ENCODE measurements at places on chromosomes 6 and 20.
A peak's percentile ranks its signal among the peaks of the same experiment; 100 is the strongest.

- DNase-seq, result no peak
Observed at GRCh38 chr20:18585134-18585533, 2.7 kb upstream of the DTD1 start.

DNA sequence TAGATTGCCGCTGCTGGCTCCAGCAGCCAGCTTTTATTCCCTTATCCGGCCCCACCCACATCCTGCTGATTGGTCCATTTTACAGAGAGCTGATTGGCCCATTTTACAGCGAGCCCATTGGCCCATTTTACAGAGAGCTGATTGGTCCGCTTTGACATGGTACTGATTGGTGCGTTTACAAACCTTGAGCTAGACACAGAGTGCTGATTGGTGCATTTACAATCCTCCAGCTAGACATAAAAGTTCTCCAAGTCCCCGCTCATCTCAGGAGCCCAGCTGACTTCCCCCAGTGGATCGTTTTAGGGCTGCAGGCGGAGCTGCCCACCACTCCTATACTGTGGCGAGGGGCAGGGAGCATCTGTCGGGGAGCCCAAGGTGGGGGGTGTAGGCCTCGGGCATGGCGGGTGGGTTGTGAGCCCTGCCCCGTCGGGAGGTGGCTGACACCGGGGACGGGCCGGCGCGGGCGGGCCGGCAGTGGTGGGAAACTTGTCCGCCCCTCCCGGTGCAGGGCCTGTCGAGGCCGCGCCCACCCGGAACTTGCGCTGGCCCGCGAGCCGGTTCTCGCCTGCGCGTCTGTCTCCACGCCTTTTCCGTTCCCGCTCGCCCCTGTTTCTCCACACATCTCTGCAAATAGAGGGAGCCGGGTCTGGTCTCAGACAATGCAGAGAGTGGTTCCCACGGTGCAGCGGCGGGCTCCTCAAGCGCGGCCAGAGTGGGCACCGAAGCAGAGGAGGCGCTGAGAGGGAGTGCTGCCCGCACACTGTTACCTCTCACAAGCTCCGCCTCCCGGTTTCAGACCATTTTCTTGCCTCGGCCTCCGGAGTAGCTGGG lies 86.1 kb upstream of the STMND1 start:
- DNase-seq, result no peak

DNA sequence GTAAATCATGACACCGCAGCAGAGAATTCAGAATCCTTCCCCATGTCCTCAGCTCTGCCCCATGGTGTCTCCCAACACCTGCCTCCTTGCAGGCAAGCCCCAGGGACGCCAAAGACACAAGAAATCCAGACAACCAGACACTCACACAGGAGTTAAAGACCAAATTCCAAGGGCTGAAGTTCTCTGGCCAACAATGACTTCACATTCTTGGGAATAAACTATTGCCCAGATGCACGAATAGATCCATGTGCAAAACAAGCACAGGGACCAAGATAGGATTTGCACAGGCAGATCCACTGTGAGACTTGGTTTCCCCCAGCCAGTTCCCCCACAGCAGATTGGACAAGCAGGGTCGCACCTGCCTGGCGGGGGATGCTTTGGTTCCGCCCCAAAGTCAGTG lies 246.7 kb downstream of the SOD2 start:
- peak; percentile 32 for DNase-seq

- no peak for DNase-seq
Observed at GRCh38 chr20:62805155-62805710, 598 bp downstream of the OGFR start.

- DNase-seq, result no peak
Observed at GRCh38 chr20:53159160-53159559, 187.0 kb downstream of the TSHZ2 start.

- no peak for DNase-seq
Observed at GRCh38 chr20:17935761-17936160, 32.8 kb downstream of the SNX5 start.

- DNase-seq, result no peak
Observed at GRCh38 chr6:148415511-148416260, 73.0 kb downstream of the SASH1 start.

DNA sequence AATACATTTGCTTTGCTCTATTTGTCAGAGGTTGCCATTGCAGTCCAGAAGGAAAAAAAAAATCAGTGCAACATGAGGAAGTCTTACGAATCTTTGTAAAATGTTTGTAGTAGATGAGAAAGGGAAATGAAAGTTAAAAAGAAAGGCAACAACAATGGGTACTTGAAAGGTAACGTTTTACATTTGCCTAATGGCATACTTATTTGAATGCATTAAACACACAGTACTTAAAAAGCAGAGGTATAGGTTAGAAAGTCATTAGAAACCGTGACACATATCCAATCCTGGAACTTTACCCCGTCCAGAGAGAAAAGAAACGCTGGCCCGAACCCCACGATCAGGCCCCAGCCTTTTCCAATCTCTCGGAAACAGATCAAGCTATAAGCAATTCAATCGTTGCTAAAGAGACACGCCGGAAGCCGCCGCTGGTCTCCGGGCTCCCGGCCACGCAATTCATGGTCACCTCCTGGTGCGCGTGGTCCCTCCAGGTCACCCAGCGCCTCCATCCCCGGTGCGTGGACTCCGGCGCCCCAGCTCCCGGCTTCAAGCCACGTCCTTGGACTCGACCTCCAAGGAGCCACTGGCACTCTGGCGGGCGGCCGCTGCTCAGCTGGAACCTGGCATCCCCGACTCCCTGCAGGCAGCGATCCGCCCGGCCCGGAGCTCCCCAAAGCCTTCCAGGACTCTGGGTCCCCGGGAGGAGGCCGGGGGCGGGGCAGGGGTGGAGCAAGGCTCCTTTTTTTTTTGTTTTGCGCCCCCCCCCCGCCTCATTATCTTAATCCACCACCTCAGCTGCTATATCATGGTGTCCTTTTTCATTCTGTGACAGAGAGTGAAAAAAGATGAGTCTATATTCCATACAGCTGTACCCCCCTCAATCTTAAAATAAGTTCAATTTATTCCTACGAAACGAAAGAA lies at the start of gene SLC18B1:
SLC18B1 (minus strand) TSS at position 687 of the 918 bp plus-strand sequence; CDS start at position 506, 181 bp downstream.
- DNase-seq, result no peak

DNA sequence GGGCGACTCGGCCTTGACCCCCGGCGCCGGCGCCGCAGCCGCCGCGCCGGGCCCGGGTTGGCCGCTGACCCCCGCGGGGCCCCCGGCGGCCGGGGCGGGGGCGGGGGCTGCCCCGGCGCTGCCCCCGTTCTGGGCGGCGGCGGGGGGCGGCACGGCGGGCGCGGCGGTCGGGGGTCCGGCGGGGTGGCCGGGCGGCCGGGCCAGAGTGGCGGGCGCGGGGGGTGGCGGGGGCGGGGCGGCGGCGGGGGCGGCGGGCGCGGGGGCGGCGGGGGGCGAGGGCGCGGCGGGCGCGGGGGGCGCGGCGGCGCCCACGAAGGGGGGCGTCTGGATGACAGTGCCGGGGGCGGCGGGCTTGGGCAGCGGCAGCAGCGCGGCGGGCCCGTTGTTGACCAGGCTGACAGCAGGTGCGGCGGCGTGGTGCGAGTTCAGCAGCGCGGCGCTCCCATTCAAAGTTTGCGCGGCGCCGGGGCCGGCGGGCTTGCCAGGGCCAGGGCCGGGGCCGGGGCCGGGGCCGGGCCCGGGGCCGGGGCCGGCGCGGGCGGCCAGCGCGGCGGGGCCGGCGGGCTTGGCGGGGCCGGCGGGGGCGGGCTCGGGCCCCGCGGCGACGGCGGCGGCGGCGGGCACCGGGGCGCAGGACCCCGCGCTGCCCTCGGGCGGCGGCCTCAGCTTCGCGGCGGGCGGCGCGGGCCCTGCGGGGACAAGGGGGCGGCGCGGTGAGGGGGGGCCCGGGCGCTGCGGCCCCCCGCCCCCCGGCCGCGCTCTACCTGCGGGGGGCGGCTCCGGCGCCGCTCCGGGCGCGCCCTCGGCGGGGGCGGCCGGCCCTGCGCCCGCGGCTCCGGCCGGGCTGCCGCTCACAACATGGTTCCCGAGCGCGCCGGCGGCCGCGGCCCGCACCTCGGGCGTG lies 659 bp downstream of the TAF4 start:
- no peak for DNase-seq

DNA sequence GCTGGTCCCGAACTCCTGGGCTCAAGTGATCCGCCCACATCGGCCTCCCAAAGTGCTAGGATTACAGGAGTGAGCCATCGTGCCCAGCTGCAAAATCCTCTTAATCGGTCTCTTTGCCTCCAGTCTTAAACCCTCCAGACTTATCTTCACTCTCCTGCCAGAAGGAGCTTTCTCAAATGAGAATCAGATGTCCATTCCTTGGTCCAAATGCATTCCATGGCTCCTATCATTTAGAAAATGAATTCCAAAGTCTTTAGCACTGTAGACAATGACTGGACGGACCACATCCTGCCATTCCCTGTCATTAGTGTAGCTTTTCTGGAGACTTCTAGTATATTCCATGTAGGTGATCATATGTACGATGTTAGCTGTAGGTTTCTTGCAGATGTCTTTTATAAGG lies 141.9 kb downstream of the ID4 start:
- no peak for DNase-seq

GRCh38 chr20:10359621-10360040 lies 74.4 kb downstream of the MKKS start:
- DNase-seq, result no peak

- DNase-seq, result no peak
Observed at GRCh38 chr20:20712004-20712473, 405 bp downstream of the RALGAPA2 start.

DNA sequence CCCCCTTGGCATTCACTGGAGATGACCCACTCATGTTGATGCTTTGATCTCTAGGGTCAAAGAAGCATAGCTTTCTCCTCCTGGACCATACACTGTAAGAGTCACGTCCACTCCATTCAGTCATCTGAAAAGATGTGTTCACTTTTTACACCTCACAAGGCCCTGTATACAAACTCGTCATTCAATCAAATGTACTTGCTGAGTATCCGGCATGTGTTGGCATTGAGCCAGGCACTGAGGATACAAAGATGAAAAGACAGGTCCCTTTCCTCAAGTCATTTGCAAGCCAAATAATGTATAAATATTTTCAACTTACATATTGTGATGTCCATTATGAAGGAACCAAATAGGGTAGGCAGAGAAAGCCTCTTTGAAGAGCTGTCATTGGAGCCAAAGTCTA lies 32.6 kb upstream of the CSNK2A1 start:
- DNase-seq, result no peak

- DNase-seq, result peak; percentile 27
Observed at GRCh38 chr6:150025201-150025917, at the start of gene RAET1L. RAET1L (minus strand) TSS chr6:150025532; CDS start chr6:150025471, 61 bp downstream.

DNA sequence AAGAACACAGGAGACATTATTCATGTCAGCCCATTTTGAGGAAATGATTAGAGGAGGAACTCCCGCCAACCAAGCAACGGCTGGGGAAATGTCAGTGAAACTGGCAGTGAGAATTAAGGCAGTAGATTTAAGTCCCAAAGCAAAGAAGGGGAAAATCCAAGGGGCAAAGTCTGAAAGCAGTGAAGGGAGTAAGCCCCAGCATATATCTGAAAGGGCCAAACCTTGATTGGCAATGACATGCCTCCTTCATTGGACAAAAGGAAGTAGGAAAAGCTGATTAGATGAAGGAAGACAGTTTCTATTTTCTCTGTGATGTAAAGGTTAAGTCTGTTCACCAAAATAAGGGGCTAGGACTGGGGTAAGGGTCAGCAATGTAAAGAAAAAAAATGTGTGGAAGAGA lies 190.3 kb downstream of the RNF144B start:
- DNase-seq, result no peak

GRCh38 chr6:376827-377640 lies 14.5 kb upstream of the IRF4 start:
- no peak for DNase-seq

- no peak for DNase-seq
Observed at GRCh38 chr6:96836631-96837080, 621 bp downstream of the GPR63 start.

- no peak for DNase-seq
Observed at GRCh38 chr20:11753155-11753554, 164.5 kb upstream of the BTBD3 start.

DNA sequence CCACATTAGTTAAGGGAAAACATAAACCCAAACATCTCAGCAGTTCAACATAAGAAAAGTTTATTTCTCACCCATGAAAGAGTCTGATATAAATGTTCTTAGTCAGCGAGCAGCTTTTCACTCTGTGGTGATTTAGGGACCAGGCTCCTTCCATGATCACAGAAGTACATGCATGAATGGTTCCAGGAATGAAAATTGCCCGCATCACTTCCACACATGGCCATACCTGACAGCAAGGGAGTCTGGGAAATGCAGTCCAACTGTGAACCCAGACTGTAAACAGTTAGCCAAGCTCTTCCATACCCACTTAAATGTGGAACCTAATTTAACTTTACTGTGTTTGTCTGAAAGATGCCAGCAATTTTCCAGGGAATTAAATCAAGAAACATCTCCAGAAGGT lies 353.9 kb downstream of the HACE1 start:
- DNase-seq, result no peak

DNA sequence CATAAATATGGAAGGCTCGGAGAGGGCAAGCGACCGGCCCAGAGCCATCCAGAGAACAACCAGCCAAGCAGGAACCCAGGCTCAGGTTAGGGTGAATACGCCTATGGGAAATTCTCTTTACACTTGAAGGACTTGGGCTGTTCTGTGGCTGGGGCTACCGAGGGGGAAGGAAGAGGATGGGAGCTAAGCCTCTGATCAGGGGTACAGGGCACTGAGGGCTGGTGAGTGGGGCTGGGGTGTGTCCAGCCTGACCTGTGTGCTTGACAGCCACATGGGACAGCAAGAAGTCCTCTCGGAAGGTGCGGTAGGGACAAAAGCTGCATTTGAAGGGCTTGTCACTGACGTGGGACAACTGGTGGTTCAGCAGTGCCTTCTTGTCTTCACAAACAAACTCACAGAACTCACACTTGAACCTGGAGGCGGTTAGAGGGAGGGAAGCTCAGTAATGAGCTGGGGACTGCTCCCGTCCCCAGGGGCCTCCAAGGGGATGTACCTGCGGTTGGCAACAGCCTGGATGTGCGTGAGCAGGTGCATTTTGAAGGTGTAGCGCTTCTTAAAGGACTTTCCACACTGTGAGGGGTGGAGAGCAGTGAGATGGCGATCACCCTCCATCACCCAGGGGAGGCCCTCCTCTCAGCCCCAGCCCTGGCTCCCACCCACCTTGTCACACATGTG lies 11.9 kb downstream of the ZNF335 start:
- no peak for DNase-seq

DNA sequence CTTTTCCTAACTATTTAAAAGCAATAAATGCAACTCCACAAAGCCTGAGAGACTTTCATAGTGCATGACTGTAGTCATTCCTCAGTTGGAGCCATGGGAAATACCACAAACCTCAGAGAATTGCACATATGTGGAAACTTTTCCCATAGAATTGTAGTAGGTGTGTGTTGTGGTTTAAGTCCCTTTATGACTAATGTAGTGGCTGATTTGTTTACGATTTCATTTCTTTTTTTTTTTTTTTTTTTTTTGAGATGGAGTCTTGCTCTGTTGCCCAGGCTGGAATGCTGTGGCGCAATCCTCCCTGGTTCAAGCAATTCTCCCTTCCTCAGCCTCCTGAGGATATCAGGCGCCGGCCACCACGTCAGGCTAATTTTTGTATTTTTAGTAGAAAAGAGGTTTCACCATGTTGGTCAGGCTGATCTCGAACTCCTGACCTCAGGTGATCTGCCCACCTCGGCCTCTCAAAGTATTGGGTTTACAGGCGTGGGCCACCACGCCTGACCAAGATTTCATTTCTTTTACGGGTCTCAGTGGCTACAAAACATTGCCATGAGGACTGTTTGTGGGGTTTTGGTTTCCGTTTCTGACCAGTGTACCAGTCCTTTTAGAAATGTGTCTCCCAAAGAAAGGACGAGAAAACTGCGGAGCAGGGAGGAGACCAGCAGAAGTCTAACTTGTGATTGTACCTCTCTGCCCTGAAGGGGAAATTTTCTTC lies 212.1 kb upstream of the MARCKS start:
- peak; percentile 51 for DNase-seq

Measured in skin of body (tissue), 3 donors.